ENCODE measurements at places on chromosomes 13 and 19. TPM values are rescaled to one million over a fixed set of nuclear protein-coding genes. Genes with fewer than 3 reads are reported as not detected.

The SELENOW gene
- 110 TPM for total RNA-seq

The LSM4 gene
- 186 TPM for total RNA-seq

GRCh38 chr13:59458908-59459579 is 704.7 kb downstream of the DIAPH3 start:
- no peak for DNase-seq

The SAFB gene
- total RNA-seq, result 126 TPM

DNA sequence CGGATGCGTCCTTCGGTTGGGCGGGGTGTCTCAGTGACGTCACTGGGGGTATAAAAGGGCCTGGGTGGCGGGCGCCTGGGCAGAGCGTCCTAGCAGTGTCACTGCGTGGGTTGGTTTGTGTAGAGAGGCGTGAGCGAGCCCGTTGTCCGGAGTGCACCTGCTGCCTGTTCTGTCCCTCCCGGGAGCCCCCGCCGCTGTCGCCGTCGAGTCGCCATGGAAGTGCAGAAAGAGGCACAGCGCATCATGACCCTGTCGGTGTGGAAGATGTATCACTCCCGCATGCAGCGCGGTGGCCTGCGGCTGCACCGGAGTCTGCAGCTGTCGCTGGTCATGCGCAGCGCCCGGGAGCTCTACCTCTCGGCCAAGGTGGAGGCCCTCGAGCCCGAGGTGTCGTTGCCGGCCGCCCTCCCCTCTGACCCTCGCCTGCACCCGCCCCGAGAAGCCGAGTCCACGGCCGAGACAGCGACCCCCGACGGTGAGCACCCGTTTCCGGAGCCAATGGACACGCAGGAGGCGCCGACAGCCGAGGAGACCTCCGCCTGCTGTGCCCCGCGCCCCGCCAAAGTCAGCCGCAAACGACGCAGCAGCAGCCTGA is 2.9 kb downstream of the IER2 start:
- peak; percentile 97 for DNase-seq

The ZNF460 gene
- 40.0 TPM for total RNA-seq

DNA sequence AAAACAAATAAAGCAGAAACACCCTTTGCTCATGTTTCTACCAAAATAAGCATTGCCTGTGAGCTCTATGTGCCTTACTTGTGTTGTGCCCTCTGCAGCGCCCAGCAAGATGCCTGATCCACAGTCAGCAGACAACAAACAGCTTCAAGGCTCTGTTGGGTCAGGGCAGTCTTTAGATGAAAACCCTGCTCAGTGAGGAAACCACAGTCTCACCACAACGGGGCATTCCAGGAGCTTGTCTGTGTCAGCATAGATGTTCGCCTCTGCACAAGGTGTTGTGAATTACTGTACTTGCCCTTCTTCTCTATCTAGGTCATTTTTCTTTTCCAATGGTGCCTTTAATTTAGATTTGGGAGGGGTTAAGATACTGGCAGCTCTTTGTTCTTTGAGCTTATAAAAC is 251.9 kb downstream of the COL4A1 start:
- DNase-seq, result no peak

The FFAR3 gene
- 0.63 TPM for total RNA-seq

DNA sequence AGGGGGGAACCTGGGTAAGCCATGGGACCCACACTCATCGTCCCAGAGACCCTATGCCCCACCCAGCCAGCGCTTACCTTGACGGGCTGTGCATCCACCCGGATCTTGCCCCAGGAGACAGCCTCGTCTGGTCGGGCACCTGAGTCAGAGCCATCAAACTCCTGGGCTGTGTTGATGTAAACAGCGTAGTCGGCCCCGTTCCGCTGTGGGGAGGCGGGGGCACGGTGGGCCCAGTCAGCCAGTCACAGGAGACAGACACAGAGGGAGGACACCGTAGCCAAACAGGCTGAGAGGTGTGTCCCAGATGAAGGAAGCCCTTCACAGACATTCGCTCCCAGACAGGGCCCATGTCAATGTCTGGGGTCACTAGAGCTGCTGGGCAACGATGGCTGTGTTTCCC is 5.7 kb downstream of the DHPS start:
- DNase-seq, result no peak

DNA sequence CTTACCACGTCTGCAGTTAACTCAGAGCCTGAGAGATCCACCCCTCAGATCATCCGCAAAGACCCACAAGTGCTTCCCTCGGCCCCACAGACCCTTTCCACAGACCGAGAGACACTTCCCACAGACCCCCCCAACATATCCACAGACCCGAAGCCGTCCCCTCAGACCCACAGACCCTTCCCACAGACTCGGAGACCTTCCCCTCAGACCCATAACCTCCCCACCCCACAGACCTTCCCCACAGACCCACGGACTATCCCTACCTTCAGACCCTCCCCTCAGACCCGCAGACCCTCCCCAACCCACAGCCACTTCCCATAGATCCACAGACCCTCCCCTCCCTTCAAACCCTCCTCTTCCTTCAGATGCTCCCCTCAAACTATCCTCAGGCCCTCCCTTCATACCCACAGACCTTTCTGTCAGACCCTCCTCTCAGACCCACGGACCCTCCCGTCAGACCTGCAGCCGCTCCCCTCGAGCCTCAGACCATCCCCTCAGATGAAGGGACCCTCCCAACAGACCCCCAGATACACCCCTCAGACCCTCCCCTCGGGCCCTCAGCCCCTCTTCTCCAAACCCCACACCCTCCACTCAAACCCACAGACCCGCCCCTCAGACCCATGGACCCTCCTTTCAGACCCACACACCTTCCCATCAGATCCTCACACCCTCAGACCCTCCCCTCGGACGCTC is 20.1 kb upstream of the TFDP1 start:
- peak; percentile 7 for DNase-seq

DNA sequence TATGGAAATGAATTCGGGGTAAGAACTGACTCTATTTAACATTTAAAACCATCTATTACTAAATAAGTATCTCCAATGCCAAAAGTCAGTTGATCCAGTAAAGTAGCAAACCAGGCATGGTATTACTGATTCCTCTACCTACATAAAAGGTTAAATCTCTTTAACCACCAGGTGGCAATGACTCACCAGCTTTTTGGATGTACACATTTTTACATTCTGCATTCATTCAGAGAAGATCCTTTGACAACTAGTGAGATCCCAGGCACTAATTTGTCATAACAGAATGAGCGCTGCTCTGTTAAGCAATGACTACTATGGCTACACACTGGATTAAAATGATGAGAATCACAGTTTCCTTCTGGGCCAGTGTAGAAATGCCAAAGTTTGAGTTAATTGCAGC is 329.8 kb upstream of the GPC6 start:
- no peak for DNase-seq

The TMEM147 gene
- 39.6 TPM for total RNA-seq

DNA sequence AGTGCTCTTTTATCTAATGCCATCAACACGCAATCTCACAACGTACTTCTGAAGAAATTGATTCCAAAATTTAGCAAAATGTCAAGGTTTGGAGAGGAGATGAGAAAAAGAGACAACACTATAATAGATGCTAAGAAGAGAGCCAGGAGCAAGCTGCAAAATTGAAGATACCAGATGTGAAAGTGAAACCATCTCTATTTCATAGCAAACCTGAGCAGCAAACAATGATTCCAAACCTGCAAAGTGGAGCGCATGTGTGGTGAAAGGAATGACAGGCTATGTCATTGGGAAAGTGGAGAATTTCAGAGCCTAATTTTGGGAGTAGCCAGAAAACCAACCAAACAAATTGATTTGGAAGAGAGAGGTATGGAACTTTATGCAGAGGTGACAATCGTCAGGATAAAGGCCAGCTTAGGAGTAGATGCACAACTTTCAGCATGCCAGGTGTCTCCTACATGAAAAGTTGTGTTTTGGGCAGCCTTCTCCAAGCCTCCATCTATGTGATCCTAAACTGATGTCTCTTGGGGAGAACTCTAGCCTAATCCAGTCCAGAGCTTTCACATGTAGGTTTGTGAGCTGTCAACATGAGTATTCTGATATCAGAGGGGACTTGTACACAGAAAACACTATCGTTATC is 158.4 kb upstream of the FNDC3A start:
- DNase-seq, result no peak

DNA sequence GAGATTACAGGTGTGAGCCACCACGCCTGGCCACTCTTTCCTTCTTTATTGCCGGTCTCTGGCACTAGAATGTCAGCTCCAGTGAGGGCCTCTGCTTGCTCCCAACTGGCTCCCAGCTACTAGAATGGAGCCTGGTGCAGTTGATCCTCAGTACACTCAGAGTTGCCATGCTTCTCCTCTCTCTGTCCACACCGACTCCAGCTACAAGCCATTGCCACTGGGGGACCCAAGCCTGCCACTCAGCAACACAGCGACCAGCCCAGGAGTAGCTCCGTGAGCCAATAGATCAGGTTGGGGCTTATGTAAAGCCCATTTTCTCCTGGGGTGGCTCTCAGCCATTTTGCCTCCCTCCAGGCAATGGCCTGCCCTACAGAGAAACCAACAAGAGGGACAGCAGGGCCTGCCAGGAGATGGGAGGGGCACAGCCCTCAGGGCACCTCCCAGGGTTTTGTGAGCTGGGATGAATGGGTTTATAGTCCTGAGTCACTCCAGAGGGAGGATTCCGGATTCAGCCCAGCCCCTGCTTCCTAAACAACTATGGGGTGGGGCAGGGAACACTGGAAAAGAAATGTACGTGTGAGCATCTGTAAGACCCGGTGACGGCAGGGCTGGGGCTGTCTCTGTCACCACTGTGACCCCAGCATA is 36.5 kb downstream of the OPA3 start:
- DNase-seq, result no peak
